ENCODE measurements at places on chromosomes 11 and 22.

DNA sequence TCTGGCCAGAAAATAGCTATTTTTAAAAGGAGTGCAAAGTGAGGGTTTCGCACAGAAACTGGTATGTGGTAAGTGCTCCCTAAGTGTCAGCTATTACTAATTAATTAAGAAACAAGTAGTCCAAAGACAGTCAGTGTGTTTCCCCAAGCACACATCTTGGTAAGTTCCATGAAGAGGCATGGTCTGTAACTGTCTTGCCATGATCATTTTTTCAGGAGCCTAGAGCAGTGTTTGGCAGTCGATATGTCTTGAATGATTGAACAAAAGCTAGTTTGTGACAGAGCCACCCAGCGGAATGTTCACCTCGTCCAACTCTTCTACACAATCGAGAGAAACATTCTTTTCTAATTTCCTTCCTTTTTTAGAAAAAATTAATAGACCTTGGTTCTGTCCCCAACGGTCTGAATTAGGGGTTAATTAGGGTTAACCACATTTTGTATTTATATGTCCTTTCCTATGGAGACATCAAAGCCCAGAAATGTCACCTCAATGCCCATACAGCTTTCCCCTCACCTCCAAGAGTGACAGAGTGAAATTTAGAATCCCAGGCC, 57.6 kb upstream of the FTH1 start:
- no peak for DNase-seq

GRCh38 chr11:65796726-65797601, 10.1 kb downstream of the OVOL1 start:
- DNase-seq: no peak

GRCh38 chr11:126136507-126136906, 73.8 kb upstream of the CDON start:
- no peak for DNase-seq

DNA sequence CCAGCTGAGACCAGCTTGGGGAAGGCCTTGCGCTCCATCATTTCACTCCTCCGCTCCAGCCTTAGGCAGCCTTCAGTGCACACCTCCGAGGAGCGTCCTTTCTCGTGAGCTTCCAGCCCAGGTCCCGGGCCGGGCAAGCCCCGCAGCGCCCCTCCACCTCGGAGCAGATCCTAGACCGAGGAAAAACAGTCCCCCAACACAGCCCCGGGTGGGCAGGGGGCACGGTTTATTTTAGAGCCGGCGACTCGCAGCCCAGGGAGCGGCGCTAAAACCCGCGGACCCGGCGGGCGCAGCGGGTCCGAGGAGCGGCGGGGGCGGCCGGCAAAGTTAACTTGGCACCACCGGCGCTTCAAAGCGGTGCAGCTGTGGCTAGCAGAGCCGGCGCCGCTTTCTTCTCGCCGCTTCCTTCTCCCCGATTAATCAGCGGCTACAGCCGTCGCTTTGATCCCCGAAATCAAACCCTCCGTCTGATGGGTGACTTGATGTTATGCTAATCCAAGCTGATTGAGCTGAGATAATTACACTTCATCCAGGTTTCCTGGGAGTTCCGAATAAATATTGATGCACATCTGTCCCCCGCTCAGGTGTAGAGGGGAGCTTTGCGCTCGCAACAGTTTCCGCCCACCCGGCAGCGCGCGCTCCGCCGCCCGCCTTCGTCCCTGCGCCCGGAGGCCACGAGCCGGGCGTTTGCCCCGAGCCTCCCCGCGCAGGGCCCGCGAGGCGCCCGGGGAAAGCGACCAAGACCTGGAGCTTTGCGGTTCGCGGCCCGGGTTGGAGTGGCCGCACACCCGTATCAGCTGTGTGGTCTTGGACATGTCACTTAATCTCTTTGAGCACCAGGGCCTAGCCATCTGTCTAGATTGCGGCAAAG, 192.7 kb downstream of the BUD13 start:
- no peak for DNase-seq

GRCh38 chr11:45050111-45050510, 96.3 kb upstream of the PRDM11 start:
- no peak for DNase-seq

DNA sequence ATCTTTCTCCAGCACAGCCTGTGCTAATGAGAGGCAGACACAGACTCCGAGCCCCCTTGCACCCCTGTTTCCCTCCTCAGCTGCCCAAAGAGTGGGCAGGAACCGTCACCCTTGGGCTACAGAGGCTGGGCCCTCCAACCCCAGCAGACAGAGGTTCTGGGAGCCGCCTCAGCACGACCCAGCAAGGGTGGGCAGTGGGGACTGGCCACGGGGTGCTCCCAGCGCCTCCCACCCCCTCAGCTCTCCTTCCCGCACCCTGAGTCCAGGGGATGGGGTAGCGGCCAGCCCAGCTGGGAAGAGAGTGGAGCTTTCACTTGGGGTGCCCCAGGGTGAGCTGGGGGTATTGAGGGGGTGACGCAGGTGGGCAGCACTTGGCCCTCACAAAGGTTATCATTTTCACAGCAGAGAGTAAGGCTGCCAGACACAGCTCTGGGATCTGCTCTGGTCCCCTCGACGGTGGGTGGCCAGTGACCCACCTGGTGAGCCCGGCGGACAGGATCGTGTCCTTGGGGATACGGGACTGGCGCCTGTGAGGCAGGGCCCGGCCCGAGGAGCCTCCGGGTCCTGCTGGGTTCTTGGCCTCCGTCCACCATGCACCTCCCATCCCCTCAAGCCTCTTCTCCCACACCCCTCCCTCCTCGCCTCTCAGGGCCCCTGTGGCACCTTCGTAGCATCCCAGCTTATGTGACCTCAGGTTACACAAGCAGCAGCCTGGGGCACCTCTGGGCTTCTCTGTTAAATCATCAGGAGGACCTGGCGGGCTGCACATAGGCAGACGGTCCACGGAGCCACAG, 14.4 kb upstream of the BRSK2 start:
- DNase-seq: no peak

GRCh38 chr11:119093942-119094815, 7.5 kb downstream of the DPAGT1 start:
- peak; percentile 38 for DNase-seq

GRCh38 chr22:49948116-49948957, 12.2 kb upstream of the PIM3 start:
- DNase-seq: no peak

DNA sequence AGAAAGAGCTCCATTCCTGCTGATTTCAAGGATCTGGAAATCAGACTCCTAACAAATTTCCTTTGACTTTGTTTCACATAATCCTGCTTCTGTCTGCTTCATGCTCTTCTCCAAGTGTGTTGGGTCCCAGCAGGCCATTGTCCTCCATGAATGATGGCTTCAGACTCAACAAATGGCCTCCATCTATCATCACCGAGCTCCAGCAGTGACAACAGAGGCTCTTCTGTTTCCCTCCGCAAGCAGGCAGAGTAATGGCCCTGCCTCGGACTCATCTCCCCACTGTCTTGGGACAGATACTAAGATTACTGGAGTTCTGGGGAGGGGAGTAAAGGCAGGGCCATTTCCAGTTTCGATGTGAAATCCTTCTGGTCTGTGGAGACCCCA, 127.3 kb downstream of the TENM4 start:
- DNase-seq: no peak

GRCh38 chr11:64771861-64772260, 6.5 kb downstream of the SF1 start:
- no peak for DNase-seq

DNA sequence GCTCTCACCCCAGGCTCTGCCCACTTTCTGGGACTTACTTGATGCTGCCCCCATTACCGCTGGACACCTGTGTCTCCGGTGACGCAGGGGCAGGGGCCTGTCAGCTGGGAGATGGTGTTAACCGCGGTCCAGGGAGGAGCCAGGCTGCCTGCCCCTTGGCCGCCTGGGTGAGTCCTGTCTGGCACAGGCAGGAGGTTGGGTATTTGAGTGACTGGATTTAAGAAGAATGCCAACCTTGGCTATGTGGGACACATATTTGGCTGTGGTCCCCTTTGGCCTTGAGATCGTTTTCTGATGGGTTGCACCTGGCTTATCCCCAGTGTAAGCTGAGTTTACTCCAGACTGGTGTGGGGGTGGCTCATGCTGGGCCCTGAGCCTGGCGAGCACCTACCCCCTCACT, 2.5 kb downstream of the MUC6 start:
- no peak for DNase-seq

DNA sequence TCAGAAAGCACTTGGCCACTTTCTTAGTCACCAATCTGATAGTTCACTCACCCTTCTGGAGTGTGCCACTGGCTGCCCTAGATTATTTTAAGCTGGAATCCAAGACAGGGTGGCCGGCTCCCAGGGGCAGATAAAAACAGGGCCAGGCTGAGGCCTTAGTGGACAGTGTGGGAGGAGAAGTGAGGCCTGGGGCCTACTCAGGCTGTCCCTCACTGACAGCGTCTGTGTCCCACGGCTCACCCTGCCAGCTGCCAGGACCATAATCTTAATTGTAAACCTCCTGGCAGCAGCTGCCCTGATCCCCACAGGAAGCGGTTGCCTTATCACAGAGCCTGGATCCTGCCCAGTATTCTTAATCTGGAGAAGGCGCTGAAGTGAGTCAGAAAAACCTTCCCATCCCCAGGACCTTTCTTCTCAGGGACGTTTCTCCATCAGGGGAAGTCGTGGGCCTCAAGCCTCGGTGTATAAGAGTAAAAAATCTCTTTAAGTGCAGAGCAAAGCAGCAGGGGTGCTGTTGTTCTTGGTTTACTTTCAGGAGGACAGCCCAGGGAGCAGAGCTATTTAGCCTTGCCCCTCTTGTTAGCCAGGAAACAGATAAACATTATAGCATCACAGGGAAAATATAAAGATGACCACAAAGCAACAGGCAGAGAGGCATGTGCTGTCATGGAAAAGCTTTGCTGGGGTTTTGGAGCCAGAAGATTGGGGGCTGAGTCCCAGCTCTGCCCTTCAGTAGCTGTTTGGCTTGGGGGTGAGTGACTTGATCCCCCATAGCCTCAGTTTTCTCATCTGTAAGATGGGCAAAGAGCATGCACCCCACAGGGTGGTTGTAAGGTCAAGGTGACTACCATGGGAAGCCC, 39.6 kb downstream of the TSPAN18 start:
- DNase-seq: peak; percentile 84

DNA sequence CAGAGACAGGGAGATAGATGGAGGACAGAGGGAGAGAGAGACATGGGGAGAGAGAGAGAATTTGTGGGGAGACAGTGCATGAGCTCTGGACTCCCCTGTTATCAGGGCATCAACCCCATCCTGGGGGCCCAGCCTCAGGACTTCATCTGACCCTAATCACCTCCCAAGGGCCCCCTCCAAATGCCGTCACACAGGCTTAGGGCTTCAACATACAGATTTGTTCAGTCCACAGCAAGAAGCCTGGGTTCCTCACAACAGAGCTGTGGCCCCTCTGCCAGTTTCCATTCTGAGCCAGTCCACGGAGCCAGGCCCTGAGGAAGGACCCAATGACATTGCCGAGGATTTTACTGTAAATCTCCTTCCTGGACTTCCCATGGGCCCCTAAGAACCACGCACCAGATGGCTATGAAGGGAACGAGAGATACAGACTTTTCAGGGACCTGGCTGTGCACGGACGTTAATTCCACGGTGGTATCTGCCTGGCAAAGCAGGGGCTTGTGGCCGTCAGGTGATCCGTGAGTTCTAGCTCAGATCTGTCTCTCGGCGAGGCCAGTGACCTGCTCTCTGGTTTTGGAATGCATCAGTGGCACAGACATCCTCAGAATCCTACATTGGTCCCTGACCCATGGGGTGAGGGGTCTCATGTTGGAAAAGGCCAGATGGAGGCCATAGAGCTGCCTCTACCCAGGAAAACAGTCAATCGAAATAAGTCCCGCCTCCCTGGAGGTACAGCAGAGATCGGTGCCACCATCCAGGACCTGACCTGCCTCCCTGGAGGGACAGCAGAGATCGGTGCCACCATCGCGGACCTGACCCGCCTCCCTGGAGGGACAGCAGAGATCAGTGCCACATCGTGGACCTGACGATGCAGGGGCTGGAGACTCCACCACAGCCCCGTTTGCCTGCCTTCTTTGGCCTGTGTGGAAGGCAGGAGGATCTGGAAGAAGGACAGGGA, 8.7 kb upstream of the B4GALNT4 start:
- DNase-seq: no peak

DNA sequence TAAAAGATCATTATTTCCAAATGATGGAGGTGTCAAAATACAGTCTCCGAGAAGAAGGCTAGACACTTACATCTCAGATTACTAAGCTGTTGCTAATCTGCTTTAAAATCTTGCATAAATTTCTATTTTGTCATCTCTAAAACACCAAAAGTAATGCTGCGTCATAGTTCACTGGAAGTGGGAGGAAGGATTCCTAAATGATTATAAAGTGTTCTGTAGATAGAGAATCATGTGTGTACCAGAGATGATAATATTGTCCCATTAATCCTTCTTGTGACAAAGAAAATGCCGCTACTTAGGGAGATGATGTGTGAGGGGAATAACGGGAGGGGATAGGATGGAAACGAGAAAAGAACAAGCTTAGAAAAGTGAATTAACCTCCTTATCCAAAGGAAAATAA, 268.6 kb downstream of the JRKL start:
- no peak for DNase-seq

DNA sequence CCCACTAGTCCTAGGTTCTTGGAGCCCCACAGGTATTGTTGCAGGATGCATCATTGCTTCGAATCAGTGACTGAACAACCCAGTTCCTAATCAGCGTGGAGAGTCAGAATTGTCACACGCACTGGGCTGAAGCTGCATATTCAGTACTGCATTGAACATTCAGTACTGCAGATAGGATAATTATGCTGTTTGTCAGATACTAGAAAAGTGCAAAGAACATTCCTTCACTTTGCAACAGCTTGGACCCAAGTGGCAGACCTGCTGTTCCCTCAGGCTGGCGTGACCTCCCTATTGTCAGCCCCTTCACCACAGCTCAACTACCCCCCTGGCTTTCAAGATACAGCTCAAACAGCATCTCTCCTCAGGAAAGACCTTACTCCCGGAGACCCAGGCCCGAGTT, 27.6 kb downstream of the NF2 start:
- no peak for DNase-seq

- peak; percentile 13 for DNase-seq
Measured at GRCh38 chr11:2269601-2270321, 627 bp downstream of the ASCL2 start.

- DNase-seq: no peak
Measured at GRCh38 chr11:32334822-32335221, 100.5 kb downstream of the WT1 start.

- no peak for DNase-seq
Measured at GRCh38 chr11:12694183-12694531, 19.9 kb downstream of the TEAD1 start.

DNA sequence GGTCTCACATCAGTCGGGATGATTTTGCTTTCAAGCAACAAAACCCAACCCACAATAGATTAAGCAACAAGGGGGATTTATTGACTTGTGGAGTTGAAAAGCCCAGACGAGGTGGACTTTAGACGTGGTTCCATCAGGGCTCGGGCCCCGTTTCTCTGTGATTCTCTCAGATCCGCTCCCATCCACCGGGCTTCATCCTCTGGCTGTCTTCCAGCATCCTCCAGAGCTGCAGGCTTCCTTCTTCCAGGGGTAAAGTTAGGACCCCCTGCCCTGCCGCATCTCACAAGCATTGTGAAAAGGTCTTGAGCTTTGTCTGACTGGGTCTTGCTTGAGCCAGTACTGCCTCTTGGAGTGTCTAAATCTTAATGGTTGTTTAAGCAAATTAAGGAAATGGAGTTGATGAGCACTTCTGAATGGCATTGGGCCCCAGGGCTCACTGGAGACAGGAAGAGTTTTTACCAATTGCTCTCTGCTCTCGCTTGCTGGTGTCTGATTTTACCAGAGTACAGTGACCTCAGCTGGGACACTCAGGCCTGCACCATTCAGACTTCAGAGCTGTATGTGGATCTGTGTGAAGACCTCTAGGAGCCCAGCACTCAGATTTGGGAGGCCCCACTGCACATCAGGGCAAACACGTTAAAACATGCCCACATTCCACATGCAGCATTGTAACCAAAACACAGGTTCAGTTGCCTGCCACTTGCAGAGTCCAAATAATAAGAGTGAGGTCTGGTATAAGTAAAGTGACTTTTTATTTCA, 13.5 kb upstream of the FTH1 start:
- no peak for DNase-seq
